ENCODE measurements at places on chromosomes 11 and 22. TPM values are rescaled to one million over a fixed set of nuclear protein-coding genes. Genes with fewer than 3 reads are reported as not detected.
A peak's percentile ranks its signal among the peaks of the same experiment; 100 is the strongest.

DNA sequence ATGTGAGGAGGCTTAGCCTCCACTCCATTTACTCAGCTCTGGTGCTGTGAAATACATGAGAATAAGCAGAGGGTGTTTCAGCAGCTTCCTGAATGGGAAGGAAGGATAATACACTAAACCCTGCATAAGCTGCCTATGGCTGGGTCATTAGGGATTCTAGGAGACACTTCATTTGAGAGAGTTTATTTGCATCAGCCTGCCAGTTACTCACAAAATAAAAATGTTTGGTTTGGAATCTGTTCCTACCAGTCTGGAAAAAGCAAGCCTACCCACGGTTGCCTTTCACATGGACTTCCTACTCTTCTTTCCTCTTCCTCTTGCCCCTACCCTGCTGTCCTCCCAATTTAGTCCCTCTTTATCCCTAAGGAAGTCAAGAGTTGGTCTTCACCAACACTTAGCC, 20.5 kb downstream of the SLC1A2 start:
- DNase-seq, result no peak

PLAAT5 gene
- 17.7 TPM for total RNA-seq

GRCh38 chr22:26922806-26923205, 265.4 kb downstream of the MIAT start:
- no peak for DNase-seq

ENTHD1 gene
- 4.9 TPM for total RNA-seq

KCNA4 gene
- total RNA-seq, result 0.36 TPM

OR52I1 gene
- total RNA-seq, result 0.13 TPM

ABCG4 gene
- total RNA-seq, result not detected

ART1 gene
- not detected for total RNA-seq

- DNase-seq, result peak; percentile 74
Observed at GRCh38 chr11:76910620-76911414, 50.1 kb downstream of the ACER3 start.

CARD18 gene
- total RNA-seq, result not detected

All from sciatic nerve (tissue), 2 donors.